ENCODE measurements at places on chromosomes 11 and 22.

DNA sequence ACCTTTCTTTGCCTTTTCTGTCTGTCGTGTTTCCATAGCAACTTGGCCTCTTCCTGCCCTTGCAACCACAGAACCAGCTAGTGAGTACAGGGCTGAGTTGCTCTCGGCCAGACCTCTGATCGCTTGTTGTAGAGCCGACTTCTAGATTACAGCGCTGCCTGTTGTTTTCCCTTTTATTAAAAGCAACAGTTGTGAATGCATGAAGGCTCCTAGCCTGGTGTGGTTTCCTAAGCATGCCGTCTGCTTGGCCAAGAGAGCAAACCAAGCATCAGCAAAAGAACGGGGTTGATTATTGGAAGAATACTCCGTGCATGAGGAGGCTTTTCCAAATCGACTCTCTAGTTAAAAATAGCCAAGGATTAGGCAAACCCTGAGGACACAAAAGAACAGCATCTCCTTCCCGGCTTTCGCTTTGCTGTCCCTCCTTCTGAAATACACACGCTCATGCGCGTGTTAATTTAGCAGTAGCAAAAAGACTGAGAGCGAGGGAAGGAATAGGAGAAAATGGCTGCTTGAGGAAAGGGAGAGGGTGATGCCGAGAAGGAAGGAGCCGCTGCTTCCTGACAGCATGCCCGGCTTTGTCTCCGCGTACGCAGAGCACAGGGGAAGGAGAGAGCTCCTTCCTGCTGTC lies 71.5 kb upstream of the TTC12 start:
- DNase-seq: no peak

DNA sequence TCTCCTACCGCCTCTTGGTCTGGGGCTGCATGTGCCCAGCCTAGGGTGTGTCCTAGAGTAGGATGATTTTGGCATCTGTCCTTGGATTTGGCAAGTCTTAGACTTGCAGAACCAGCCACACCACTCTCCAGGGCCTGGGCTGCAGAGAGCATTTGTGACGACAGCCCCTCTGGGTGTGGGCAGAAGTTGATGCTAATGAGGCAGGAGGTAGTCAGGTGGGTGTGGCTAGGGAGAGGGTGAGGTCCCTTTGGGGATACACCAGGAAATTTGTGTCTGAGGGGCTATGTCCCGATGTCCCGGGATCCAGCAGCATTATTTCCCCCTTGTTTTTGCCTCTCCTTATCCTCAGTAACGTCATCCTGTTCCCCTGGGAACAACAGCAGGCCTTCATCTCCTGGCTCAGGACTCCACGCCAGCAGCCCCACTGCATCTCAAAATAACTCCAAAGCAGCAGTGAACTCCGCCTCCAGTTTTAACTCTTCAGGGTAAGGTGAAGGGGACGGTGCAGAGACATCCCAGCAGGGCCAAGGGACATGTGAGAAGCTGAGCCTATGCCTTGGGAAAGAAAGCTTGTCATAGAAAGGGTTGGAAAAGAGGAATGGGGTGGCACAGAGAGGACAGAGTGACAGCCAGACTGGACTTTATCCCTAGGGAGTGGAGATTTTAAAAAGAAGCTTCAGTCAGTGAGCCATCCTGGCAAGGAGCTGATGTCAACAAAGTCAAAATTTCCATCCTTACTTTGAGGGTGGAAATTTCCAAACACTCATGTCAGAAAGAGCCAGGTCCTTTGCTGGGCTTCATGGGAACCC lies 8.0 kb upstream of the TLCD5 start:
- no peak for DNase-seq

GRCh38 chr11:93804879-93805278 lies 20.8 kb downstream of the MED17 start:
- no peak for DNase-seq

DNA sequence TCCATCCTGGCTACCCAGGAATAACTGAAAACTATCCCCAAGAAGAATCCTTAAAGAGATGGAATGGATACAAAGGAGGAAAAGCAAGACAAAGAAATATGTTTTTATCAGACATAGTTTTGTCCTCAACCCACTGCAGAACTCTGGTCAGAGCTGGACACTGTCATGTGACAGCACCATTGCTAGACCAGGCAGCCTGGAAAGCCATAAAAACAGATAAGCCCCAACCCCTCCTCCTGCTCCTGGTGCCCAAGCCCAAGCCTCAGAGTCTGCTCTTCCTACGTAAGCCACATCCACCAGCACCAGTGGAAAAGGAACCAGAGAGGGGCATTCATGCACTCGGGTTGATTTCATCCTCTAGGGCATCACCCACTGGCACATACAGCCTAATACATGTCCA lies 116.9 kb downstream of the TRIM29 start:
- no peak for DNase-seq

DNA sequence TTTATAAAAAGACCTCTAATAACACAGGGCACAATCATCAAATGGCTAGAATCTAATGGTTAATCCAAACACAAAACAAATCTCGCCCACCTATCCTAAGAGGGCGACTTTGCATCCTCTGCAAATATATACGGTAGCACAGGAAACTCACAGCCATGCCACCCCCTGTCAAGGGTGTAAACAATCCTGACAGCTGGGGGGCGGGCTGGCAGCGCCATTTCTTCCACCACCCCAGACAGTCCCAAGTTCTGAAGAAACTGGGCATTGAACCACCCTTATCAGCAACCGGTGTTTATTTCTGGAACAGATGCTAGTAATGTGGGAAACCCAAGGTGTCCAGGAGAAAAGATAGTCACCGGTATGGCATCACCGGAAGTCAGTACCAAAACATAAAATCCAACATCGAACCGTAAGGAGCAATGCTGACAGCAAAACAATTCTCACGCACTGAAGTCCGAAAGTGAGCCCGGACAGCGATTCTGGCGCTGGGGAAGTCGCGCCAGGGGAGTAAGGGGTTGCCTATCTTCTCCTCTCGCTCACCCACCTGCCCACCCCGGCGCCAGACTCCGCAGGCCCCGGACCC lies 825 bp downstream of the FBXO3 start:
- DNase-seq: no peak

- DNase-seq: no peak
Measured at GRCh38 chr11:110986016-110986415, 259.5 kb upstream of the POU2AF2 start.

- DNase-seq: no peak
Measured at GRCh38 chr11:63832336-63832735, 6.6 kb upstream of the MARK2 start.

DNA sequence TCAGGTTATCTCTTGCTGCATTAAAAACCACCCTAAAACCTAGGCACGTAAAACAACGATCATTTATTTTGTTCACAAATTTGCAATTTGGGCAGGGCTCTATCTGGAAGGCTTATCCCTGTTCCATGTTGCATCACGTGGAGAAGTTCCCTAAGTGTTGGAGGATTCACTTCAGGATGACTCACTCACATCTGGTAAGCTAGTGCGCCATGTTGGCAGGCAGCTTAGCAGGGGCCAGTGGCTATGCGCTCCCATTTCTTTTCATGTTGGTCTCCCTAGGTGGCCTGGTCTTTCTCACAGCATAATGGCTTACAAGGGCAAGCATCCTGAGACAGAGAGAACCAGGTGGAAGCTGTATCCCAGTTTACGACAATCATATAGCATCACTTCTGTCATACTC lies 226.8 kb downstream of the BLID start:
- DNase-seq: no peak

DNA sequence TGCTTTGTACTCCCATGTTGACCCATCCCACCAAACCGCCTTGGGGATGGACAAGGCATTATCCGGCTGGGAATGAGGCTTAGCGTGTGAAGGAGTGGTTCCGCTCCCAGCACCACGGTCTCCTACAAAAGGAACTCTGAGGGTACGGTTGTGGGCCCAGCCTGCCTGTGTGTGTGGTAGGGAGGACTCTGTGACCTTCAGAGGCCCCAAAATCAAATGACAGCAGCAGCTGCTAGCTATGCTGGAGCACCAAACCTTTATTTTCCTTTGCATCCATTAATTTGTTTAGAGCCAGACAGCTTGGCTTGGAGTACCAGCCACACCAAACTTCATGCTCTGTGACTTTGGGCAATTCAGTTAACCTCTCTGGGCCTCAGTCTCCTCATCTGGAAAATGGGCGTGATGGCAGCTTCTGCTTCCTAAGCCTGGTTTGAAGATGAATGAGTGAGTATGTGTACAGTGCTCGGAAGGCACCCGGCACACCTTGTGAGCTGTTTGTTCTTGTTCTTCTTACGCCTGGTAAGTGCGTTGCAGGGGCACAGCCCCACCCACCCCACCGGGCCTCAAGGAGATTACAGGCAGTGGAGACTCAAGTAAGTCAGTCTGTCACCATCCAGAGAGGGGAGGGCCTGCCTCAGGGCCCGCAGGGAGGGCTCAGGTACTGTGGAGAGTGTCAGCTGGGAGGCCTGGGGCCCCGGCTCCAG lies 25.3 kb downstream of the MB start:
- DNase-seq: no peak

DNA sequence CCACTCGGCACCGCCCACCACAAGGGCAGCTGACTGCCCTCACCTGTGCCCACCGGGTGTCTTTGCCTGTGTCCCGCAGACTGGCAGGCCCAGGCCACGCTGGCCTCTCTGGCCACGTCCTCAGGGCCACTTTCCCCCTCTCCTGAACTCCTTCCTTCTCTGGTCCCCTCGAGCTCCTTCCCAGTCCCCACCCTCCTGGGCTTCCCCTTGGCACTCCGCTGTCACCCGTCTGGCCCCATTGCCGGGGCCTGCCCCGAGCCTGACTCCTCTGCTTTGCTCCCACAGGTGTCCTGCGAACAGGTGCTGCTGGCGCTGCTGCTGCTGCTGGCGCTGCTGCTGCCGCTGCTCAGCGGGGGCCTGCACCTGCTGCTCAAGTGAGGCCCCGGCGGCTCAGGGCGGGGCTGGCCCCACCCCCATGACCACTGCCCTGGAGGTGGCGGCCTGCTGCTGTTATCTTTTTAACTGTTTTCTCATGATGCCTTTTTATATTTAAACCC lies 14.2 kb downstream of the MCAT start:
- peak; percentile 29 for DNase-seq

DNA sequence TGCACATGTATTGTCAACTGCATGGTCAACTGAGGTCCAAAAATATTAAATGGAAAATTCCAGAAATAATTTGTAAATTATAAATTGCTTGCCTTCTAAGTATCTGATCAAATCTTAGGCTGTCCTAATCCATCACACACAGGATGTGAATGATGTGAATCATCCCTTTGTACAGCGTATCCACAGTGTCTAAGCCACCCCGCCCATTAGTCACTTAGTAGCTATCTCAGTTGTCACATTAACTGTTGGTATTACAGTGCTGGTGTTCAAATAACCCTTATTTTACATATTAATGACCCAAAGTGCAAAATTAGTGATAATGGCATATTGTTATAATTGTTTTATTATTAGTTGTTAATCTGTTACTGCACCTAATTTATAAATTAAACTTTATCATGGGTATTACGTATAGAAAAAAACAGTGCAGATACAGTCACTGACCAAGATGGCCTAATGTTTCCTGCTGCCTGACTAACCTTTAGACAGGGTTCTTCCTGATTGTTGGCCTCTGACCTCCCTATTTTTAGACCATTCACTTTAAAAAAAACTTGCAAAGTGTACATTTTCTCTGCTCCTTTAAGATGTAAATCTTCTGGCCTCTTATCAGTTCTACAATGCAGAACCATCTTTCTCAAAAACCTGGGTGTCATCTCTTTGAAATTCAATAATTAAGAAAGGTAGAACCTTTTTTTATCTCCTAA lies 2.9 kb upstream of the SVIP start:
- no peak for DNase-seq

GRCh38 chr22:17884893-17885292 lies 110.6 kb upstream of the BID start:
- no peak for DNase-seq

GRCh38 chr11:19018901-19019300 lies 41.6 kb downstream of the MRGPRX2 start:
- no peak for DNase-seq

DNA sequence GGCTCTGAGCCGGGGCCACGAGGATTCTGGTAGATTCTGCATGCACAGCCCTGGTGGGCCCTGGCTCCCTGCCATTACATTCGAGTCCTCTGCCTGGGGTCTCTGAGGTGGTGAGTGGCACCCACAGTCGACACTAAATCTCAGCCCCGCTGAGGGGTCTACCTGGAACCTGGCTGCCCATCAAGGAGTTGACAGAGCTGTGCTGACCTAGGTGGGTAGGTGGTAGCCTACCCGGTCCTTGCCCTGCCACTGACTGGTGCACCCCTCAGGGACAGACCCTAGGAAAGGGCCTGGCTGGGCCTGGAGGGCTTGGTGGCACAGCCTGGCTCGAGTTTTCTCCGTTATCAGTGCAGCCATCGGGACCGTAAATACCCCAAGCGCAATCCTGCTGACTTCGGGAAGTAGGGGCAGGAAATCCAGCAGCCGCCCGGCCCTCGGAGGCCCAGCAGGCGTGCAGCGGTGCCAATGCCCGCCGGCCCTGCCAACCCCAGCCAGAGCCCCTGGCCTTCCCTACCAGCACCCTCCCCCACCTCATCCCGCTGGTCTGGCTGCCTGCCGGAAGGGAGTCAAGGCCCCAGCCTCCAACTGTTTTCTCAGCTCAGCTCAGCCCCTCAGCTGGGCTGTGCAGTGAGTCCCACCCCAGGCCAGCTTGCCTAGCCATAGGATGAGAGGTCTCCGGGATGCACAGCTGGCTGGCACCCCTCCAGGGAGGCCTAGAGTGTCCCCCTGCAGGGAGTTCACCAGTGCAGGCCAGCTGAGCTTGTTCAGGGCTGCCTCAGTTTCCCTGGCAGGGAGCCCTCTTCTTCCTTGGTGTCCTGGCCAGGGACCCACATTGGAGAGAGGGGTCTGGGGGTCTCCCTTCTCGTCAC lies 80.4 kb upstream of the KCNQ1OT1 start:
- DNase-seq: no peak

DNA sequence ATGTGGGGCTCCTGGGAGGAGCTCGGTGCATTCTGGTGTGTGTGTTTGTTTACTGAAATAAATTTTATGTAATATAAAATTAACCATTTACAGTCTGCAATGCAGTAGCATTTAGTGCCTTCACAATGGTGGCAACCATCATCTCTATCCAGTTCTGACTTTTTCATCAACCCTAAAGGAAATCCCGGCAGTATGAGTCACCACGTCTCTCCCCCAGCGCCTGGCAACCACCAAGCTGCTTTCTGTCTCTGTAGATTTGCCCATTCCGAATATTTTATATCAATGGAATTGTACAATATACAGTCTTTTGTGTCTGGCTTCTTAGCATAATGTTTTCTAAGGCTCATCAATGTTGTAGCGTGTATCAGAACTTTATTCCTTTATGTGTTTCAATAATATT lies 300.5 kb downstream of the MIAT start:
- DNase-seq: no peak

DNA sequence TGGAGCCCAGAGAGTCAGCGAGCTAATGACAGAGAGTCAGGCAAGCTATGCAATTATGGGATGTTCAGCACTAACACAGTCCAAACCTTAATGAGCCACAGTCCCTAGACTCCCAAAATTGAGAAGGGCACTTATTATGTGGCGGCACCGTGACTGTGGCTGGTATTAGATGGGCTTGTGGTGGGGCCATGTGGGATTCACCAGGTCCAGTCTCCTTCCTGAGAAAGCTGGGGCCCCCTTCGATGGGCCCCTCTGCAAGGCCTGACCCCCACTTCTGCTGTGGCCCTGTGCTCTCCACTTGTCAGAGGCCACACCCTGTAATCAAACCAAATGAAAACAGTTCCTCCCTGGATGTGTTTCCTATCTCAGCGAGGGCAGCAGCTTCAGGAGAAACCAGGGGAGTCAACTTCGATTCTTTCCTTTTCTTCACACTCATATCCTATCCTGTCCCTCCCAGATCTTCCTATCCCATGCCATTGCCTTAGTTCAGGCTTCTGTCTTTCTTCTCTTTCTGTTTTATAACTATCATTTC lies 42.9 kb downstream of the INSC start:
- DNase-seq: no peak

- no peak for DNase-seq
Measured at GRCh38 chr11:12677131-12677530, 2.9 kb downstream of the TEAD1 start.

Data from NCI-H187 treated with DMSO at 0.1 percent for 48 hours (cell line).